ENCODE measurements at places on chromosomes 2 and 18.

GRCh38 chr2:15918761-15919356 is 21.5 kb upstream of the MYCN start:
- DNase-seq, result no peak

- no peak for DNase-seq
Observed at GRCh38 chr18:11581286-11581685, 28.1 kb upstream of the SLC35G4 start.

DNA sequence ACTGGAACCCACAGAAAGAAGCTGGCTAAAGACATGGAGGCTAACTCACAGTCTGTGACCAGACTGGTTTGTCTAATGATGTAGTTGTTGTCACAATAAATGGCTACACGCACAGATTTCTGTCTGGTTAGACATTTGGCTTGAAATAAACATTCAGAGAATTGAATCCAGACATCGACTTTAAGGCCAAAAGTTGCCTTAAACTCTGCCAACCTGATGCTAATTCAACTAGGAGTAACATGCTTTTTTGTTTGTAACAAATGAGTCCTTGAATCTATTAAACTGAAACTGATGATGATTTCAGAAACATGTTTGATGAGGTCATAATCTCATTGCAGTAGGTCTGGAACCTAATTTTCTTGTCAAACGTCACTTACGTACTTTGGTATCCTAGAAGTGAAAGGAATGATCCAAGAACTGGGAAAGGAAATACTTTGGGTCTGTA is 123.8 kb downstream of the ERBB4 start:
- DNase-seq, result no peak

DNA sequence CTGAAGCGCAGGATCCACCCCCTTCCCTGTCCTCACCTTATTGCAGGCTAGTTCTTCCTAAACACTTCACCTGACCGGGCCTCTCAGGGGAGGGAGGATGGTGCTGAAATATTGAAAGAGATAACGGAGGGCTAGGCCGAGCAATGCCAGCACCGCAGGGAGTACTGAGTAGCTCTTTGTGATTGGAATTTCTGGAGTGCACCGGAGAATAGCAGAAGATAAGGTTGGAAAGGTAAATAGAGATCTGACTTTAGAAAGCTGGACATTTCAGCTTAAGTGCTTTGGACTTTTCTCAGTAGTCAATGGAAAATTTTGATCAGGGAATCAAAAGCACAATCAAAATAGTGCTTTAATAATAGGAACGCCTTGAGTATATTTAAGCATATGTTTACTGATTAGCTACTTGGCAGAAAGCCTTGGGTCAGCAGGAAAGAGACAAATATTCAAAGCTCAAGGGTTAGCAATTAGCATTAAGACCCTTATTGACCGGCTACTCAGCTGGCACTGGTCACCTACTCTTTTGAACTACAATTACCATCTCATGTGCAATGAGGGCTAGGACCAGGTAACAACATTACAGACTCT is 142.9 kb upstream of the NDUFV2 start:
- DNase-seq, result no peak

GRCh38 chr2:8857709-8858108 is 20.3 kb upstream of the KIDINS220 start:
- no peak for DNase-seq
